ENCODE measurements at places on chromosomes 2 and 18. TPM values are rescaled to one million over a fixed set of nuclear protein-coding genes. Genes with fewer than 3 reads are reported as not detected.

PLCL1 gene
- total RNA-seq: 0.11 TPM

IL1F10 gene
- not detected for total RNA-seq

IHH gene
- not detected for total RNA-seq

PPP1R1C gene
- 5.5 TPM for total RNA-seq

CHRND gene
- not detected for total RNA-seq

TTN gene
- total RNA-seq: under 0.01 TPM

FKBP1B gene
- 41.6 TPM for total RNA-seq

ZNF142 gene
- 15.5 TPM for total RNA-seq

TEX44 gene
- total RNA-seq: not detected

FAM237A gene
- total RNA-seq: not detected

RNF152 gene
- 2.6 TPM for total RNA-seq

PRKAG3 gene
- total RNA-seq: not detected

SPATA3 gene
- total RNA-seq: not detected

DPP10 gene
- total RNA-seq: not detected

ATP6V1B1 gene
- not detected for total RNA-seq

NETO1 gene
- not detected for total RNA-seq

PCBP1 gene
- total RNA-seq: 60.1 TPM

NGEF gene
- 0.79 TPM for total RNA-seq

INPP5D gene
- total RNA-seq: 10.2 TPM

C2orf81 gene
- 3.1 TPM for total RNA-seq

AMER3 gene
- not detected for total RNA-seq

LYPD6 gene
- 5.1 TPM for total RNA-seq

ALPI gene
- not detected for total RNA-seq

POMC gene
- 4.2 TPM for total RNA-seq

CYB5A gene
- 1.2 TPM for total RNA-seq

SCYGR4 gene
- not detected for total RNA-seq

CYP27C1 gene
- total RNA-seq: 3.1 TPM

SCN1A gene
- not detected for total RNA-seq

CNRIP1 gene
- under 0.01 TPM for total RNA-seq

TEKT4 gene
- total RNA-seq: not detected

MDH1B gene
- total RNA-seq: 3.9 TPM

DNAH7 gene
- total RNA-seq: 0.11 TPM

DCDC2C gene
- total RNA-seq: not detected

TMEM37 gene
- total RNA-seq: under 0.01 TPM

AQP4 gene
- not detected for total RNA-seq

FEV gene
- total RNA-seq: not detected

NAT8 gene
- total RNA-seq: not detected

DSG4 gene
- total RNA-seq: not detected
